Choroid plexus epithelial cell (primary cell): ENCODE measurements at places on chromosomes 4 and X.

DNA sequence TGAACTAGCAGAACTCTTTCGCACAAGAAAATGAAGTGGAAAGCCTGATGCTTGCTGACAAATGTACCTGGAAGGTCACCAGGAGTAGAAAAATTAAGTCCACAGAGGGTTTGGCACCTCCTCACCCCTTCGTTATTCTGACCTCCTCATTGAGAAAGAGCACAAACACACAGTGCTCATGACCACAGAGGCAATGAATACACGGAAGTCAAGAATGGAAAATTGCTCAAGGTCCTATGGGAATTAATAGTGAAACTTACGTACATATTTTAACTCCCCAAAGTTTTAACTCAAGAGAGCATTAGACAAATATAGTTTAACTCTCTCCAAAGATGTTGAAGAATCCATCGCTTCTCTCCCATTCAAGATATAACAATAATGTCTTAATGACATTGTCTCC, 83.6 kb upstream of the CAMK2D start:
- peak; percentile 32 for DNase-seq

DNA sequence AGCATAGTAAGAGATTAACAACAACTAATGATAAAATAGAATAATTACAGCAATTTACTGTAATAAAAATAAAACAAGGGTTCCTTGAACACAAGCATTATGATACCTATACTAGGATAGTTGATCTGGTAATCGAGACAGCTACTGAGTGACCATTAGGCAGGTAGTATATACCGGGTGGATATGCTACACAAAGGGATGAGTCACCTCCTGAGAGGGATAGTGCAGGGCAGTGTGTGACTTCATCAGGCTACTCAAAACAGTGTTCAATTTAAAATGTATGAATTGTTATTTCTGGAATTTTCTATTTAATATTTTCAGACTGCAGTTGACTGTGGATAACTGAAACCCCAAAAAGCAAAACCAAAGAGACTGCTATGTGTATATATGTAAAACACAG, 9.7 kb upstream of the ANTXR2 start:
- no peak for DNase-seq

- DNase-seq: no peak
Measured at GRCh38 chr4:59966758-59967157, 1233.4 kb upstream of the ADGRL3 start.

DNA sequence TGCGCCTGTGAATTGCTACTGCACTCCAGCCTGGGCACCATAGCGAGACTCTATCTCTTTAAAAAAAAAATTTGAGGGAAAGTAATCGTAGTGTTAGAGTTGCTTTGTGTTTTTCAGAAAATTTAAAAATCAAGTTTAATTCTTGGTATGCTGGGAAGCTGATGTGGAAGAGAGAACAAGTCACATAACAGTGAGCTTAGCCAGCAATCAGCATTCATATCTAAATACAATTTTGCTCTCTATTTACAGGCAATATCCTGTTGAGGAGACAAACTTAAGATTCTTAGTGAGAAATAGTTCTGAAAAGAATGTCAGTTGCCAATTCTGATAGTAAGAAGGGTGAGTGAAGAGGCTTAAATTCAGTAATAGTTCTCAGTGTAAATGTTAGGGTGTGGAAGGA, 9.6 kb upstream of the NDUFC1 start:
- DNase-seq: peak; percentile 18

DNA sequence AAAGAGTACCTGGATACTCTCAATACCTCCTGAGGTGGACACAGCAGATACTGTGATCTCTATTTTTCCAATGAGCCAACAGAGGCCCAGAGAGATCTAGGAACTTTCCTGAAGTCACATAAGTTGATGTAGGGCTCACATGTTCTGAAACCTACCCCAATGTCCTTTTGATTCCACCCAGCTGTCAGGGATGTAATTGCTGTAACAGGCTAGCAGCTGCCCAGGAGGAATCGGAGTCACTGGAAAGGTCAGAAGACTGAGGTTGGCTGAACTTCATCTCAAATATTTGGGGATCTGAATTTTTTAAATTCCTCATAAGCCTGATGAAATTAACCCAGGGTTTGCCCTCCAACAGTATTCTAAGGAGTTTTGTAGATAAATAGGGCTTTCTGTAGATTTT, 52.5 kb upstream of the PROM1 start:
- DNase-seq: peak; percentile 19
